ENCODE measurements at places on chromosomes 6 and 20. TPM values are rescaled to one million over a fixed set of nuclear protein-coding genes. Genes with fewer than 3 reads are reported as not detected.

DNA sequence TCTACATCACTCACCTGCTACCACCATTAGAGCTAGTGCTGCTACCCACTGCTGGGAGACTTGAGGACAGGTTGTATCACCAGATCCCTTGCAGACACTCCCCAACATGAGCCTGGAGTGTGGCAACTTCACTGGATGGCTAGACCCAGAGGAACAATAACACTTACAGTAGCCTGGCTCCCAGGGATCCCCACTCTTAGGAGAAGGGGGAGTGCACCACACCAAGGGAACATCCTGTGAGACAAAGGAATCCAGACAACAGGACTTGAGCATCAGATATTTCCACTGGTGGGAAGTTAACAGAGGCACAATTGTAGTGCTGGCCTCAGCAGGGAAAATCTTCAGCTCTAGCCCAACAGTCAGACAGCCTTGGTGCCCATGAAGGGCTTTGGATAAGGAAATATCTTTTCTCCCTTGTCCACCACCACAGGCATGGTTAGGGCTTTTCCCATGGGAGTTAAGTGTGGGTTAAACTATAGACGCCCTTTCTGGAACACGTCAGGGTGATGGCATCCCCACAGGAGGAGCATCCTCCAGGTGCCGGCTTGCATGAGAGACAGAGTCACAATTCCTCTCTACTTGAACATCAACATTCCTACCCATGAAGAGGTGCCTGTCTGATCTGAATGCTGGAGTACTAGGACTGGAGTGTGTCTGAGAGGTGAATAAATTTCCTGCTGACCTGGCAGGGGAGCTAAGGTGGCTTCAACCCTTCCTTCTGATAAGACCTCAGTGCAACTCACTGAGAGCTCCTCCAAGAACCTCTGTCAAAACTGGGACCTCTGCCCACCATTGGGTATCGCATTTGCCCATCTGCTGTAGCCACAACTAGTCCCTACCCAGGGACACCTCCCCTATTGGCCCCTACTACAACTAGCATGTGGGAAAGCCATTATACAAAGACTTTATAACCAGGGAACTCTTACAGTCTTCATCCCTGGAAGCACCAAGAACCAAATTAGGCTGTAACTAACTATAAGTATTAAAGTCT, 55.4 kb upstream of the SIRPG start:
- no peaks in the 10 kb centered on the region for H3K36me3 ChIP-seq
- H3K27ac ChIP-seq = no peak overlapping the region
- no peak overlapping the region for H3K4me3 ChIP-seq
- DNase-seq = no peak

GRCh38 chr6:112745765-112746164, 398.6 kb downstream of the RFPL4B start:
- no peaks in the 10 kb centered on the region for H3K27me3 ChIP-seq
- H3K36me3 ChIP-seq = no peaks in the 10 kb centered on the region
- H3K27ac ChIP-seq = no peak overlapping the region
- H3K4me3 ChIP-seq = no peak overlapping the region

HTR1E gene
- not detected for total RNA-seq

RIMS4 gene
- not detected for total RNA-seq

DNA sequence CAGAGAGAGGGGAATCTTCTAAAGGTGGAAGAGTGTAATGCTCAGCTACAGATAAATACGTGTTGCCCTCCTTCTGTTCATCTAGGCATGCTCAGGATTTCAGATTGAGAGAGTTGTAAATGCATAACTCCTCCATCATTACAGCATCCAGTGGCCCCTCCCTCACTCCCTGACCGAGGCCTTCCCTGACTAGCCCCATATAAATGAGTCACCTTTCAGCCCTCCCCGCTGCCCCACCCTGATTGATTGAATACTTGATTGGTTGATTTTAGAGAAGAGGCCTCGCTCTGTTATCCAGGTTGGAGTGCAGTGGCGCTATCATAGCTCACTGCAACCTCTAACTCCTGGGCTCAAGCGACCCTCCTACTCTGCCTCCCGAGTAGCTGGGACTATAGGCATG, 193.7 kb downstream of the EYA2 start:
- no peaks in the 10 kb centered on the region for H3K36me3 ChIP-seq
- H3K27ac ChIP-seq = no peak overlapping the region
